Spinal cord (tissue), 10 donors: ENCODE measurements at places on chromosomes 3 and 15. TPM values are rescaled to one million over a fixed set of nuclear protein-coding genes. Genes with fewer than 3 reads are reported as not detected.

DNA sequence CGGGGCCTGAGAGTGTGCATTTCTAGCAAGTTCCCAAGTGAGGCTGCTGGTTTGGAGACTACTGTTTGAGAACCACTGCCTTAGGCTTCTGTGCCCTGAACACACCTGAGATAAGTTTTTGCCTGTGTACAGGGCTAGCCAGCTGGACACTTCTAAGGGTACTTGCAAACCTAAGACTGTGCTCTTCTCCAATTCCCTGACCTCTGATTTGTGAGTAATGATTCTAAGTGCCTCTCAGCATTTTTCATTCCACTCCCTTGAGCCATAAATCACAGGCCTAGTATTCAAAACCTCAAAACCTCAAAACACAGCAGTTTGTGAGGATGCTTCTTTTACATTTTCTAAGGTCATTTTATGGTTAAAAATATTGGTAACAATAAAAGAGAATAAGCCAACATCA is 148.4 kb downstream of the CHST2 start:
- DNase-seq = no peak

GRCh38 chr3:133540896-133541674 is 32.4 kb upstream of the CDV3 start:
- DNase-seq = no peak

- no peak for DNase-seq
These were observed 5.7 kb downstream of the ABHD5 start for GRCh38 chr3:43696441-43696840.

GRCh38 chr3:16789344-16790120 is 95.2 kb upstream of the PLCL2 start:
- no peak for DNase-seq

CTXN2 gene
- 2.0 TPM for total RNA-seq
